ENCODE measurements at places on chromosomes 13 and 19.

DNA sequence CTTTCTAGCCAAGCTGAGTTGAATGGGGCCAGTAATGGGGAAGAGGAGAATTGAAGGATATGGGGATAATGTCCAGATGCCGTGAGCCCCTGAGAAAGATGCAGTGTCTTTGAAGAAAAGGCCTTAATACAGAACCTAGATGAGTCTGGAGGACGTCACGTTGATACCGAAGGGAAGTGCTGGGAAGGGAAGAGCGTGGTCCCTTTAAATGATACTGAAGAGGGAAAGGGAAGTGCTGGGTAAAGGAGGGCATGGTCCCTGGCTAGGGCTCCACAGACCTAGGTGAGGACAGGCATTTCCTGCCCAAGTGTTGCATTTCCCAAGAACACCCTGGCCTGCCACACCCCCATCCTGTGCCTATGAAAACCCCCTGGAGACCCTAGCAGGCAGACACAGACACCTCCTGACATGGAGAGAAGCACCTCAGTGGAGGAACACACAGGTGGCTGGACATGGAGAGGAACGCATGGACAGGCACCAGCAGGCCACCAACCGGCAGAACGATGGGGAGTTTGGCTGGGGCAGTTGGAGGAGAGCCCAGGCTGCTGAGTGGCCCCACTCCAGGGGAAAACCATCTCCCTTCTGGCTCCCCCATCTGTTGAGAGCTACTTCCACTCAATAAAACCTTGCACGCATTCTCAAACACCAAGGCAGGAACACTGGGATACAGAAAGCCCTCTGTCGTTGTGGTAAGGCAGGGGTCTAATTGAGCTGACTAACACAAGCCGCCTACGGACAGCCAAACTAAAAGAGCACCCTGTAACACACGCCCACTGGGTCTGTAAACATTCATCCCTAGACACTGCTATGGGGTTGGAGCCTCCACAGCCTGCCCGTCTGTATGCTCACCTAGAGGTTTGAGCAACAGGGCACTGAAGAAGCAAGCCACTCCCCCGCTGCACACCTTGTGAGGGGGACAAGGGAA, 34.9 kb upstream of the POMP start:
- peak; percentile 14 for DNase-seq

GRCh38 chr19:34793565-34793964, 20.6 kb upstream of the ZNF599 start:
- no peak for DNase-seq

GRCh38 chr13:39612023-39612637, 9.1 kb upstream of the LHFPL6 start:
- DNase-seq: peak; percentile 18

- no peak for DNase-seq
Measured at GRCh38 chr13:109627649-109628048, 158.7 kb downstream of the IRS2 start.

DNA sequence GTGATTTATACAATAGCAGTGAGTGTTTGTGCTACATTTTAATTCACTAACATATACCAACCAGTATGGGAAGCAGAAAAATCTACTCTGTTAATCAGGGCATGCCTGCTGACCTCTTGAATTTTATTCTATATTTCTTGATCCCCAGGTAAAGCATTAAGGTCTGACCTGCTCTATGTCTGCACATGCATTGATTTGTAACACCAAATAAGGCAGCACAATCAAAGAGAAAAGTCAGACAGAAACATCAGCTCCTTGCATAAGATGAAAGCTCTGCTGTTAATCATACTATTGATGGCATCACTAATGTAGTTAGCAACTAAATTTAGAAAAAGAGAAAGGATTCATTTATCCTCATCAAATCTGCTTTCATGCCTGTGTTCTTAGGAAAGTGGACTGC, 2744.8 kb upstream of the PCDH20 start:
- no peak for DNase-seq

DNA sequence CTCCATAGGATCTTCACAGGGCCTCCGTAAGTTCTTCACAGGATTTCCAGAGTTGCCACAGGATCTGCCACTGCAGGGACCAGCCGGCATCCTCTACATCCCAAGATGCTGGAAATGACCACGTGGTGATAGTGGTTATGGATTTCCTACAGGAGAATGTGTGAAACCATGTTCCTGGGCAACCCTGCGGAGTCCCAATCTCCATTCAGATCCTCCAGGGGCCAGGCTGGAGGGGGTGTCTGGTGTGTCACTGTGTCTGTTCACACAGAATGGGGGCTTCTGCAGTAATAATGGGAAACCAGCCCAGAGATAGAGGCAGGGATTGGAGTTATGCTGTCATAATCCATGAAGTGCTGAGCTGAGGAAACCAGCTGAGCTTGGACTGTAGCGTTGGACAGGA, 8.6 kb downstream of the LILRA6 start:
- no peak for DNase-seq

- no peak for DNase-seq
Measured at GRCh38 chr13:49746111-49746510, 46.4 kb downstream of the KPNA3 start.

DNA sequence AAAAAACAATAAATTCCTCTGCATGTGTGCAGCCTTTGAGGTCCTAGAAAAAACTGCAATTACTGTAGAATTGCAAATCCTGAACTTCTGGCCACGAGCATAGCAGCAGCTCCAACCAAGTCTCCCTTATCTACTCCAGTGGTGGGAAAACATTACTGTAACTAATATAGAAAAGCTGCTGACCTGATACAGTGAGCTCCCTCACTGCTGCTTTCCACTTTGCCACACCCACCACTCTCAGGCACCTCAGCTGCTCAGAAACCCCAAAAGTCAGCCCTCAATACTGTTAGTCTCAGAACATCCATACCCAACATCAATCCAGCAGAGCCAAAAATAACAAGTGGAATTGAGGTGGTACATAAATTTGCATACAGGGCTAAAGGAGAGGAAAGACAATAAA, 192.5 kb downstream of the POU4F1 start:
- no peak for DNase-seq

GRCh38 chr19:11405846-11406643, 13.1 kb downstream of the RGL3 start:
- DNase-seq: no peak

DNA sequence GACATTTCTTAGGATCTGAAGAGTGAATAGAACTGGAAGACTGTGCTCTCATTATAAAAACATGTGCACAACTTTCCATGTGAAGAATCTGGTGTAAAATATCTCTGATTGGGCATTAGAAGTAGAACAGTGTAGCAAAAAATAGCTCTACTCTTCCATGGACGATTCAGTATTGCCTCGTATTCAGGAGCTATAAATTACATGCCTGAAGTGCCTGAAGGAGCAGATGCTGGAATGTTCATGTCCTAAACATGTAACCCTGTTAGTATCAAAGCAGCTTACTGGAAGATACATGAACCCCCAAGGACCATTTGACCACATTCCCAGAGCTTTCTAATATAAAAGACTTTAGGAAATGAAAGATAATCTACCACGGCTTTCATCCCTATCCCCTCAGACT, 528.9 kb downstream of the DACH1 start:
- DNase-seq: no peak

DNA sequence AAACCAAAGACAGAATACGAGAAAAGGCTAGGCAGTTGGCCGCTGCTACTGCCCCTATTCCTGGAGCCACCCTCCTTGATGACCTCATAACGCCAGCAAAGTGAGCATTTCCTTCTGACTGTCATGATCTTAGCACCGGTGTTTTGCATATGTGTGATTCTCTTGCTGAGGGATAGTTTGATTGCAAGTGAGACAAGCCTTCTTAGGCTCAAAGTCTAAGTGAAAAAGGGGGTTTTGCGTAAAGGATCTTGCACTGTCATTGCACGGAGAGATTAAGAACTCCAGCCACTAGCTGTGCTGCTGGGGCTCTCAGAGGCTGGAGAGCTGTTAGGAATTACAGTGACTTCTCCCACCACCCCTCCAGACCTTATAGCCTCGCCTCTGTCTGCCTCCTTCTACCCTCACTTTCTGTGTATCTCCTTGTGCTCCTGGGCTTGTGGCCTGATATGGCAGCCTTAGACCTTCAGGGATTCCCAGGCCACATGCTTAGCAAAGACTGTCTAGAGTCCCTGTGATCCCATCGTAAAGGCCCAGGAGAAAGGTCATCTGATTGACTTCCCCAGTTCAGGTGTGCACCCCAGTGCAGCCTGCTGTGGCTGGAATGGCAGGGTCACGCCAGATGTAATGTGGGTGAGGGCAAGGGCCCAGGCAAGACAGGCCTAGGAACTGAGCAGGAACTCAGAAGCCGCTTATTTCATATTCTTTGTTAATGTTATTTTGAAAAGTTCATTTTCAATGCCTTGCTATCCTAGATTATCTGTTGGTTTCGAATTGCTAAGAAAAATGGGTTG, 12.6 kb downstream of the GPATCH1 start:
- DNase-seq: no peak

DNA sequence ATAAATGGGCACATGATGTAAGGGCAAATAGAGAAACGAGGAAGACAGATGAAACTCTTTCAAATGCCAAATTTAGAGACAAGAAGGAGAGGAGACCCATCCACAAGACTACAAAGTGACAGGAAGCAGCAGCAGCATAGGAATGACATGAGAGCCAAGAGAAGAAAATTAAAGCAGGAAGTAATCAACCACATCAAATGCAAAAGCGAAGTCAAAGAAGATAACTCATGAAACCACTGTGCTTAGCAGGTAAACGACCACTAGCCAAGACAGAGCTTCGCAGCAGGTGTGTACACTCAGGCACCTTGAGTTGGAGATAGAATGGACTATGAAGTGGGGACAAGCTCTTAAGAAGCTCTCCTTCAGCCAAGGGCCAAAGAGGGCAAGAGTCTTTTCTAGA, 64.1 kb downstream of the KLF12 start:
- DNase-seq: no peak

DNA sequence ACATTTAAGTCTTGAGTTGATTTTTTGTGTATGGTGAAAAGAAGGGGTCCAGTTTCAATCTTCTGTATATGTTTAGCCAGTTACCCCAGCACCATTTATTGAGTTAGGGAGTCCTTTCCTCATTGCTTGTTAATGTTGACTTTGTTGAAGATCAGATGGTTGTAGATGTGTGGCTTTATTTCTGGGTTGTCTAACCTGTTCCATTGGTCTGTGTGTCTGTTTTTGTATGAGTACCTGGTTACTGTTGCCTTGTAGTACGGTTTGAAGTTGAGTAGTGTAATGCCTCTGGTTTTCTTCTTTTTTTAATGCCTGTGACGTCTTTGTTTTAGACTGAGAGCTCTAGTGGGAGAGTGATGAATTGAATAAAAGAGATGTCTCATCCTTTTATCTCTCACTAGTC, 83.2 kb downstream of the NBEA start:
- DNase-seq: no peak

- no peak for DNase-seq
Measured at GRCh38 chr19:16381756-16382401, 57.3 kb downstream of the KLF2 start.

DNA sequence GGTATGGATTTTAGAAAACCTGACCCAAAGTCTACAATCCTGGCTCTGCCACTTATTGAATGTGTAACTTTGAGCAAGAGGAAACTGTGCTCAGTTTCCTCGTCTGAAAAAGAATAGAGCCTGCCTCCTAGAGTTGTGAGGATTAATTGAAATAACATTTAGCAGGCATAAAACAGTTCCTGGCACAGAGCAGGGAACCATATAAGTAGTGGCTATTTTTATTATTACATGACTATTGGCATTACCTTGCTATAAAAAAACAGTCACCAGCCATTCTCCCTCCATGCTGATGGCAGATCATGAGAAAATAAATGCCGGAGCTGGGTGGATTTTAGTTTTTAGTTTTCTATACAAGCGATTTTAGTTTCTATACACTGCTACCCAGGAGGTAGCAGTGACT, 5.8 kb downstream of the DOCK9 start:
- no peak for DNase-seq

DNA sequence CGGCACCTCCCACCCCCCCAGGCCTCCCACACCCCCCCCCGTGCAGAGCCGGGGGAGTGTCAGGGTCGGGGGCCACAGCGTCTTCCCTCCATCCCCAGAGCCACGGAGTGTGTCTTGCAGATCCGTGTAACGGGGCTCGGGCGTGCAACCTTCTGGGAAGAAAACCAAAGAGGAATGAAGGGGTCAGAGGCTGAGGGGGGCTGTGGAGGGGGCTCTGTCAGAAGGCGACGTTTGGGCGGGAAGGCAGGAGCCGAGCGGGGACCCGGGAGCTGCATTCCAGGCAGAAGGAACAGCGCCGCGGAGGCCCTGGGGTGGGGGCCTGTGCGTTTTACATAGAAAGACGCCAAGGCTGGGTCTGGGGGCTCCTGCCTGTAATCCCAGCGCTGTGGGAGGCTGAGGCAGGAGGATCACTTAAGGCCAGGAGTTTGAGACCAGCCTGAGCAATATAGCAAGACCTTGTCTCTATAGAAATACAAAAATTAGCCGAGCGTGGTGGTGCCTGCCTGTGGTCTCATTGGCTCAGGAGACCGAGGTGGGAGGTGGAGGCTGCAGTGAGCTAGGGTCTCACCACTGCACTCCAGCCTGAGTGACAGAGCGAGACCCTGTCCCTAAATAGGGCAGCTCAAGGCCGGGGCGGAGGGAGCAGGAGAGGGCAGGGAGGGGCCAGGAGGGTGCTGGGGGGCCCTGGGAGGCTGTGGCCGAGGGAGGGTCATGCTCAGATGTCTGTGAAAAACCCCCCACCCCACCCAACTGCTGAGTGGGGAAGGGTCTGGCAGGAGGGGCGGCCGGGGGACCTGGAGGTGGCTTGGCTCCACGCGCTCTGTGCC, 27.8 kb downstream of the ARID3A start:
- DNase-seq: no peak

DNA sequence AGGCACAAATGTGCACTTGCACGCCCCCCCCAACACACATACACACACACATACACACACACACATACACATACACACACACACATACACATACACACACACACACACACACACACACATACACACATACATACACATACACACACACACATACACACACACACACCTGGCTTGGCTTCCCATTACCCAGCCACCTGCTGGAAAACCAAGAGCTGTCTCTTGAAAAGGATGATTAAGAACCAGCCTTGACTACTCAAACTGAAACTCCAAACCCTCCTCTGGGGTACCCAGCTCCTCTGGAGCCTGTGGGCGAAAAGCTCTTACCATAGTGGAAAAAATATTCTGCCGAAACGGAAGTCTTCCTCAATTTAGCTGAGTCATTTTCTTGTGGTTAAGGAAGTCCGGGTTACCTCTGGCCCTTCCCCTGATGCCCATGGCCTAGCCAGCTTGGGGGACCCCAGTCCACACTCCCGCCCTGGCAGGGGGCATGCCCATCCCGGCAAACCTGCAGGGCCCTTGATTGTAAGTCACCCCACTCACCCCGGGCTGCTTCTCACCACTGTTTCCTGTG, 21.9 kb downstream of the CEBPA start:
- no peak for DNase-seq

Measured in GDM1 (cell line).